ENCODE measurements at places on chromosomes 4 and X.

DNA sequence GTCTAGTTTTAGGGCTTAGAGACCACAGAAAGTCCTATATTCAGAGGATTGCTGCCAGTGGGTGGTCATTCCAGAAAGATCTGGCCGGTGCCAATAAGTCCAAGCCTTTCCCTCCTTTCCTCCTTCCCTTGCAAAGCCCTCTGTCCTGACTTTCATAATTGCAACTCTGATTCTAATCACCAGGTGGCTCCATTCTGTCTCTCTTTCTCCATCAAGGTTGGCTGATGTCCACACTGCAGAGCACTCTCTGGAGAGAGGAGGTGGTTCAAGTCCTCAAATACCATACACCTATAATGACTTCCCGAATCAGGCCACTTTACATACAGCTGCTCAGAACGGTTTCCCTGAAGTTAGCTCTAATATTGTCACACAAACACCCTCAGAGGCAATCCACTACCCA lies 22.4 kb upstream of the ARMCX4 start:
- no peak for DNase-seq

- DNase-seq: no peak
These were observed 2.1 kb downstream of the PPP3CA start for GRCh38 chr4:101345271-101345595.

GRCh38 chr4:76571274-76571673 lies 136.2 kb downstream of the SHROOM3 start:
- no peak for DNase-seq

DNA sequence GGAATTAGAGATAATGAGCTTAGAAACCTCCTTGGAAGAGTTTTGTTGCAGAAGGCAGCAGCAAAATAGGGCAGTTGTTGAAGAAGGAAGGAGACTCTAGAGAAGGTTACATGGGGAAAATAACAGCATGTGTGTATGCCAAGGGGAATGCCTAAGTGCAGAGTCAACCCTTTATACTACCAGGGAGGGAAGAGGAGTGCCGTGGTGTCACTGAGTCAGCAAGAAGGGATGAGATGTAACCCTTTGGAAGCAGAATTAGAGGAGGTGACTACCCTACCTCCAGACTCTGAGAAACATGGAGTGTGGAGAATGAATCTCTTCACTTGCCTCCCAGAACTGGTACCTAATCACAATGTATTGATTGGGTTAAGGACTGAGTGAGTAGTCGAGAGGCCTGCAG lies 6.7 kb upstream of the GABRE start:
- no peak for DNase-seq

GRCh38 chr4:41169256-41169800 lies 45.0 kb downstream of the APBB2 start:
- DNase-seq: no peak

DNA sequence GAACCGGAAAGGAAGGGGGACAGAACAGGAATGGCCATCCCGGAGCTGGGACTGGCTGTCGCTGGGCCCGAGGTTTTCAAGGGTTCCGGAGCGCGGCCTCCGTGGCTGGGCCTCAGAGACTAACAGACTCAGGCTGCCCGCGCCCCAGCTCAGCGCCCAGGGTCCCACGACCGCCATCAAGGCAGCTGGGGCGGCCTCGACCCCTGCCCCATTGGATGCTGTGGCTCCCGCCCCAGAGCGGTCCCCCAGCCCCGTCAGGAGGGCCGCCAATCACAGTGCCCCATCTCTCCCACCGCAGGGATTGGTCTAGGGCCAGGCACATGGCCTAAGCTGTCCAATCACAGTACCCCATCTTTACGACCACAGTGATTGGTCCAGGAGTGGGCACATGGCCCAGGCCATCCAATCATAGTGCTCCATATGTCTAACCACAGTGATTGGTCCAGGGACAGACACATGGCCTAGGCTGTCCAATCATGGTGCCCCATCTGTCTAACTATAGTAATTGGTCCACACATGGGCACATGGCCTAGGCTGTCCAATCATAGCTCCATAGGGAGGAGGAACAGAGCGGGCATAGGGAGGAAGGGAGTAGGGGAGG lies 105.3 kb upstream of the NKX1-1 start:
- peak; percentile 30 for DNase-seq

- no peak for DNase-seq
These were observed 71.6 kb downstream of the SHROOM2 start for GRCh38 chrX:9857575-9858474.

DNA sequence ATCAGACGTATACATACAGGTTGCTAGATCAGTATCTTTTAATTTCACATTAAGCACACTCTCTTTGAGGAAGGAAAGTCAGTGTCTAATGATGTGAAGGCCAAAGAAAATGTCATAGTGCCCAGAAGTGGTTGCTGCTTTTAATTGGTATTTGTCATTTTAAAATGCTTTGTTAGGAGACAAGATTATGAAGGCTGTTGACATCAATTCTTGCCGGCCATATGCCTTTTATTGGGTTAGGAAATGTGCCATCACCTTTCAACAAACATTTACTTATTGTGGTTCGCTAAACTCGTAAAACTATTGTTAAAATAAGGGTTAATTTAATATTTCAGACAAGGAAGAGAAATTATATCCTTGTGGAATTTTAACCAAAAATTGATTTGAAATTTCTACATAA lies 32.2 kb downstream of the NFKB1 start:
- no peak for DNase-seq

DNA sequence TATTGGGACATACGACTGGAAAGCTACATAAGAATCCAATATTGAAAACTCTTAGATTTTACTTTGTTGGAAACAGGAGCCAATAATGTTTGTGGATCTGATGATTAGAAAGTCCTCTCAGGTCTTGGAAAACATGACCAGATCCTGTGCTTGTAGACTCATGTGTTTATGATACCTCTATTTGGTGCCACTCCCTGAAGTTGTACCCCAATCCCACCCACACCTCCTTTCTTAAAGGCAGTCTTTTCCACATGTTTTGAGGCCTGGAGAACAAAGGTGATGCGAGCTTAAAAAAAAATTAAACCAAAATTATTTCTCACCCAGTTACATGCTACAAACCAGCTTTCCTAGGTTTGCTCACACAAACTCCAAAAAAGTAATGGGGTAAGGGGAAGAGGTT lies 262.7 kb downstream of the PTTG2 start:
- no peak for DNase-seq

DNA sequence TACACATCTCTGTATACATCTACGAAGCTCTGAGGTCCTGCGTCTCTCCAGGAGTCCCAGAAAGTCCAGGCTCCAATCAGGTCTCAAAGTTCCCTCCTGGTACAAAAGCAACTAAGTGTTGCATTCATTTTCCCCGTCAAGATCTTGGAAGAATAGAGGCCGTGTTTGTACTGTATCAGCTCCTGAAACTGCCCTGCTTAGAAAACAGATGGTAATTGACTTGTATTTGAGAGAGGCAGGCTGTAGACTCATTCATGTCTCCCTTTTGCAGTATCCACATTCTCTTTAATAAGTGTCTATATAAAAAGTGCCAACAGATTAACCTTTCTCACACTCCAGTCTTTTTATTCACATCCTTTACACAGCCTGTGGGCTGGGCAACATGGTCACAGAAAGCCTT lies 91.7 kb downstream of the HPGD start:
- no peak for DNase-seq

DNA sequence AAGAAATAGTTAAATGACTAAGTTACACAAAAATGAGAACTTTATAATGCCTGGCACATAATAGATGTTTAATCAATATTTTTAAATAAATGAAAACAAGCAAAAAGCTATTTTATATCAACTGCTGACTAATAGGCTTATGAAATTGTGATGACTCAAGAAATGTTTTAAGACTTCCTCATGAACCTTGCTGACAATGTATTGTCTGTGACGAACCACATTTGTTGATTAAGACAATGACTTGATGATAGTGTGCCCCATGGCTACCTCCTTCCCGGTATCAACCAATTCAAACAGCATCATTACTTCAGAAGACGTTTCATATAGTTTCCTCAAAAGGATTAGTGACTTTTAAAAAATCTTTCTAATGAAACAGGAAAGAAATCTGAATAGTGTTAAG lies 7.9 kb downstream of the CXCL6 start:
- DNase-seq: no peak

- no peak for DNase-seq
These were observed 135.1 kb downstream of the PCDH7 start for GRCh38 chr4:30855232-30855631.

DNA sequence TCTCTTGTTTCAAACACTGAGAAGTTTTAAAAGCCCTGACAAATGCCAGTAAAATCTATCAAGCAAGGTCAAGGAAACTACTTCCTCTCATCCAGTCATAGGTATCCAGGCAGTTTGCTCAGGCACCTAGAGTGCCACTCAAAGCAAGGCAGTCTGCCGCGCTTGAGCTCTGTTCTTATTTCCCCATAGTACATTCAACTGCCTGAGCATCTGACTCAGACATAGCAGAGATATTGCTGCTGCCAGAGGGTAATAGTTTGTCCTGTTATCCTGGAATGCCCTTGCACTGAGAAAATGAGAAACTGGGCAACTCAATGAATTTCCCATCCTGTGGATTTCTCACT lies 16.1 kb upstream of the ATP8A1 start:
- DNase-seq: no peak

- DNase-seq: no peak
These were observed 404.9 kb downstream of the ZNF674 start for GRCh38 chrX:46140272-46140671.

- no peak for DNase-seq
These were observed 248.2 kb downstream of the PARM1 start for GRCh38 chr4:75180790-75181776.

DNA sequence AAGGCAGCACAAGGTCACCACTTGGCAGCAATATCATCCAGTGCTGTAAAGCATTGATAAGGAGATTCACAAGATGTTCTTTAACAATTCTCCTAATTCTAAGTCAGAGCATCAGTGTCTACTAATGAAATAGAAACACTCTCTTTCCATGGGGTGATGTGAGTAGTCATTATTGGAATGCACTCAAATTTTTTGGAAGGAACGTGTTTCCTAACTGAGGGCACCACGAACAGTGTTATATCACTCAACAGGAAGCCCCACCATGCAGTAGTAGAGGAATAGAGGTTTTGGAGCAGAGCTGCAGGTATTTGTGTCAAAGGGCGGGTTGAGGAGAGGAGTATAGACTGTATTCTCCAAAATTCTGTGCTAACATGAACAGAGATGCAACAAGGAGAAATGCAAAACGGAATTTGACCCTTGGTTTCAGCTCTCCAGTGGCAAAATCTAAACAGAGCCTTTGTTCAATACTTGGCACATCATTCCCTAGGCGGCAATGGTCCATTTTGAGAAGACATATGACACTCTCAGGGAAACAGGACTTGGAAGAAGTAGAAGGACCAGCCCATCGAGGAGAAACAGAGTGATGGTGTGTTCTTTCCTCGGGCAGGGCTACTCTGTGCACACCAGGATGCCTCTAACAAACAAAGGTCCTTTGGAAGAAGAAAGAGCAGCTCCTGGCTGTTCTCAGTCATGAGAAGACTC lies 98.9 kb downstream of the CPEB2 start:
- no peak for DNase-seq

DNA sequence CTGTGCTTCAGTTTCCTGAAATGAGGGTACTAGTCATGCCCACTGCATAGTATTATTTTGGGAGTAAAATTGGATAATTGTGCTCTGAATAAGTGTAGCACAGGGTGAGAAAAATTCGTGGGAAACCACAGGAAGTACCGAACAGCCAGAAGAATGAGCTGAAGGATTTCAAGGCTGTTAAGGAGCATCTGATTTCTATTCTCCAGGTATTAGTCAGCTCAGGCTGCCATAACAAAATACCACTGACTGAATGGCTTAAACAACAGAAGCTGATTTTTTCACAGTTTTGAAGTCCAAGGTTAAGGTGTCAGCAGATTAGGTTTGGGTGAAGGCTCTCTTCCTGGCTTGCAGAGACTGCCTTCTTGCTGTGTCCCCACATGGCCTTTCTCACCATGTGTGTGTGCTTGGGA lies 41.9 kb downstream of the WWC2 start:
- DNase-seq: no peak

DNA sequence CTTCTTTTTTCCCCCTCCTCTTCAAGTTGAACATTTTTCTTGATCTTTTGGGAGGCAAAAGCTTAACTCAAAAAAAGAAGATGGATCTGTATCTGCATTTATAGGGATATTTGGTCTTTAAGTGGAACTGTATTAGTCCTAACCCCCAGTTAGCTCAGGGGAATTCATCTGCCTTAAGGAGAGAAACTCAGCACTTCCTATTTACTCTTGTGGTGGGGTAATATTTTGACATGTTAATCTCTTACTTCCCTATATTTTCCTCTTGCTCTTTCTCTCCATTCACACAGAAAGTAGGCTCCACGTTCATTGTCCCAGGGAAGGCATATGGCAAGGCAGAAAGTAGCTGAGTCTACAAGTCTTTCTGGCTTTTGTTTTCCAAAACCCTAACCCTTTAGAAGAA lies 5.3 kb downstream of the LRRC66 start:
- DNase-seq: no peak

DNA sequence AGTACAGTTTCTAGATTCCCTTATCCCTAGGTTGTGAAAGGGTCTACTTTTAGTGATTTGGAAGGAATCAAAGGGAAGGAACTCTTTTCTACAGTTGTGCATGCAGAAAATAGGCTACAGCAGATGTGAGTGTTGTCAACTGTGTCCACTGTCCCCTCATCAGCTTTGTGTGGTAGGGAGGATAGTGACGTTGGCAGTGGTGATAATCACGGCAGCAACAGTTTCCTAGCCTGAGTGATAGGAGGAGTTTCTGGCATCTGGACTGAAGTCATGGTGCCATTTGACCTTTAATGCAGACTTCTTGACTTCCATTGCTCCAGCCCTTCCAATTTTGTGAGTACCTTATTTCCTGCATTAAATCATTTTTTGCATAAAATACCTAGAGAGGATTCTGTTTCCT lies 39.3 kb downstream of the SRPX start:
- no peak for DNase-seq

DNA sequence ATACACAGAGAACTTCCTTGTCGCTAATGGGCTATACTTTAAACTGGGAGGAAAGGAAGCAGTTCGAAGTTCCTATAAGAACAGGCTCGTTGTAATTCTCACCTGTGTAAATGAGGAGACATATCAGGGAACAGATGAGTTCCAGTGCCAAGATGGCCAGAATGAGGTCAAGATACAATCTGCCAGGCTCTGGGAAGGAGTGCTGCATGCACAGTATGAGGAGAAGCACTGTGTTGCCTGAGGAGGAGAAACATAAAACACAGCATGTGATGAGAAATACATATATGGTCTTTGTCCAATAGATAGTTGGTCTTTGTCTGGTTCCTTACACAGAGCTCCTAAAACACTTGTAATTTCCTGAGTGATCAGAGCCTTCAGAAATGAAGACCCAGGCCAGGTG lies 24.3 kb downstream of the TMEM192 start:
- no peak for DNase-seq

GRCh38 chr4:63580796-63581475 lies 828.3 kb downstream of the TECRL start:
- no peak for DNase-seq

GRCh38 chr4:115489279-115489678 lies 375.9 kb upstream of the NDST4 start:
- no peak for DNase-seq

- DNase-seq: no peak
These were observed 415 bp downstream of the SHISA3 start for GRCh38 chr4:42397635-42398170.

GRCh38 chr4:68951078-68951805 lies at the start of gene UGT2A3:
TSS of gene UGT2A3 (minus strand) at chr4:68951804. CDS start at chr4:68951760, 44 bp downstream.
- DNase-seq: no peak

Measured in T-helper 9 cell (primary cell).